ENCODE measurements at places on chromosomes 2 and 18.

DNA sequence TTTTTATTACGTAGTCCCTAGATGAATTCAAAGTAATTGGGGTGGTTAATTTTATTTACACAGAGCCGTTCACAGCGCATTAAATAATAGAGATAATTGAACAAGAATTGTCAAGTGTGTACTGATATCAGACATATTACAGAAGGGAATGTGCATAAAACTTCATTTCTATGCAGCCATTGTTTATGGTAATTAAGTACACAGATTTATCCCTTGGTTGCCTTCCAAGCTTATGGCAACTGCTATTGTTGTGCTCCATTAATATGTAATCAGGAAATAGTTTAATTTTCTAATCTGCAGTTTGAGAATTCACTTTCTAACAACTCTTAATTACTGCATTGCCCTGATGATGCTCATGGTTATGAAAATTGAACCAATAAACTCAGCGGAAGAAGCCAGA lies 47.3 kb upstream of the OTX1 start:
- DNase-seq: no peak

DNA sequence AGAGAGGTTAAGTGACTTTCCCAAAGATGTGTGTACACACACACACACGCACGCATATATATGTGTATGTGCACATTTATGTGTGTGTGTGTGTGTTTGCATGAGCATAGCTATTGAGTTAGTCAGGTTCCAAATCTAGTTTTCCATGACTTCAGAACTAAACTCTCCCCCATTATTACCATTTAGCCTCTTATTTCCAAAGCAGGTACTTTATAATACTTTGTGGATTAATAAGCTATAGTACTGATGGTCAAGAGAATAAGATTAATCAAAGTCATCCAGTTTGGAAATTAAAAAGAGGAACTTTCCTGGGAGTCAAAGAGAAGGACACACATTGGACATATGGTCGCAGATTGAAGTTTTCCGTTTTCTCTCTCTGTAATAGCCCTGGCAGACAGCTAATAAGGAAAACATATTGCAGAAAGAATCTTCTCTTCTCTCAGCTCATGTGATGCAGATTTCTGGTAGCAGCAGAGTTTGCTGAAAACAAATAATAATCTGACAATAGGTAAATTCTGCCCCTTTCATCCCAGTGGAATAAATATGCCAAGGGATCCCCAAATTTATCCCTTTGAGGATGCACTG lies 410.9 kb upstream of the TCF4 start:
- DNase-seq: no peak

- DNase-seq: no peak
These were observed 25.5 kb upstream of the SAP130 start for GRCh38 chr2:128053331-128053730.

GRCh38 chr2:166297951-166298350 lies 77.8 kb downstream of the SCN9A start:
- DNase-seq: no peak

DNA sequence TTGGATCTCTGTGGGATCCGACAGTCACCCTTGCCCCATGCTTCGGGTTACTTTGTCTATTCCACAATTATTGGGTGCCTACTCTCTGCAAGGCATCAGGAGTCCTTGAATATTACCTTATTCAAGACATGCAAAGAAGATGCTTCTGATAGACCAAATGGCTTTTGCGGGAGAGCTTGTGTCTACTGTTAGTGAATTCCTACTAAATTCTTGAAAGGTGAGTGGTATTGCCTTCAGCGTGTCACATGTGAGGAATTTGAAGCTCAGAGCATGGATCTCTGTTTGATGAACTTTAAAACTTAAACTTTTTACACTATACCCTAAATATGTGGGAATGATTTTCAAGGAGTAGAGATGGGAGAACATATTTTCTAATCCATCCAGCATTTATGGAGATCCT lies 184.4 kb downstream of the LTBP1 start:
- no peak for DNase-seq

DNA sequence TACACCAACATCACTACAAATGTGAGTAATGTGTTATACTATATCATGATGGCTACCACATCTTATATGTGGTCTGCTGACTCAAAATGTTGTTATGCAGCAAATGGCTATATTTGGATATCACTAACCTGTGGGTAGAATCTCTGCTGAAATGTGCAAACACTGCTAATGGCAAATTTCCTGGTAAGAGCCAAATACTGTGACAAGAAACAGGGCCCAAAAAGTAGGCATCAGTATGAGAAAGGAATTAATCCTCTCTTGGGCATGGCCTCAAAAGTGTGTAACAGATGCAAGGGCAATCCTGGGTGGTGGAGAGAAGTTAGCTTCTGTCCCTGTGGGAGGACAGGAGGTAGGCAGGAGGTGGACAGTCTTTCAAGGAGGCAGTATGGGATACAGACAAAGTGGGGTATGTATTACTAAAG lies 13.3 kb downstream of the ATF2 start:
- DNase-seq: peak; percentile 41

DNA sequence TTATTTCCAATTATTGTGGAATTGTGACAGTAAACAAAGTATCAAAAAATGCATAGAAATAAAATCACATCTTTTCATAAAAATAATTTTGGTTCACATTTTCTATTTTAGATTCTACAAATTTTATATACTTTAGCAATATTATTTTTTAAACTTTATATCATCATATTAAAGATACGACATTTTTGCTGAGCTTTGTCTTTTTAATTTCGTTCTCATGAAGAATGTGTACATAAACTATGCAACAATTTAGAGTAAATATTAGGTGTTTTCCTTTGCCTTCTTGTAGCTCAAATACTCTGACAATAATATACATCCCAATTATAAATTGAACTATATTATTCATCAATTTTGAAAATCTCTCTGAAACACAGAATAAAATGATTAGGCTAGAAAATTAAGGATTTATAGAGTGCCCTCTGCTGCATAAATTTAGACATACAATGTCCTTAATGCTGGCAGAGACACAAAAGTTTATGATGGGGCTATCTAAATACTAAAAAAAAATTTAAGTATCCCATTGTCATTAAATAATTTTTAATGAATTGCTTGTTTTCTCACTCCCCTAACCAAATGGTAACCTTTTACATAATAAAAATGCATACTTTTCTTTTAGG lies 45.7 kb downstream of the CCDC102B start:
- DNase-seq: no peak

- no peak for DNase-seq
These were observed 74.6 kb downstream of the RRM2 start for GRCh38 chr2:10196948-10197696.
